NCI-H510A treated with DMSO at 0.1 percent for 48 hours (cell line): ENCODE measurements at places on chromosomes 12 and 14.

GRCh38 chr12:5499566-5500330, 67.8 kb downstream of the NTF3 start:
- no peak for DNase-seq

- no peak for DNase-seq
Observed at GRCh38 chr12:94687891-94688290, 37.5 kb upstream of the TMCC3 start.

DNA sequence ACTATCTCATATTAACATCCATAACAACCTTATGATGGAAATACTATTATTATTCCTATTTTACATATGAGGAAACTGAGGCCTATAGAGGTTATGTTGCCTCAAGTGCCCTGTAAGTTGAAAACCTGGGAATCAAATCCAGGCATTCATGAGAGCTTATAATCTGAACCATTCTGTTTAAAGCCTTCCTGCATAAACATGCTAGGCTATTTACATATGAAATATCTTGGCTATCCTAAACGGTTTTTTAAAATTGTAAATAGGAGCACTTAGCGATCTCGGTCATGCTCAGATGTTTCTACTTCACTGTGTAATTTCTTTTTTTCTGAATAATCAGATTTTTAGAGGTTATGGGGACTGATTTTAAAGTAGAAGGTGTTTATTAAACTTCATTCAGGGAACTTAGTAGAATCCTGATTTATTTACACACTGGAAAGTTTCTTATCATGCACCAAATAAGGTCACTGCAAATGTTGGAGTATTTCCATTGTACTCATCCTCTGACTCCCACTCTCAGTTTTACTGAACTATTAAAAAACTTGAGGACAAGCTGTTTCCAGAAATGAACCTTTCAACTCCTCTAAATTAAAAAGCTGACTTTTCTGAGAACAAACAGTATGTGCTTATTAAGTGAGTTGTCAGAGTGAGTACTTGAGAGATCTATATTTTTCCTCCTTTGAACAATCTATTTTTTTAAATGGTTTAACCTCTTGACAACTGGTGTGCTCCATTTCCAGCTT, 141.7 kb downstream of the PIK3C2G start:
- DNase-seq = no peak

- no peak for DNase-seq
Observed at GRCh38 chr12:30828686-30829085, 73.9 kb upstream of the CAPRIN2 start.

DNA sequence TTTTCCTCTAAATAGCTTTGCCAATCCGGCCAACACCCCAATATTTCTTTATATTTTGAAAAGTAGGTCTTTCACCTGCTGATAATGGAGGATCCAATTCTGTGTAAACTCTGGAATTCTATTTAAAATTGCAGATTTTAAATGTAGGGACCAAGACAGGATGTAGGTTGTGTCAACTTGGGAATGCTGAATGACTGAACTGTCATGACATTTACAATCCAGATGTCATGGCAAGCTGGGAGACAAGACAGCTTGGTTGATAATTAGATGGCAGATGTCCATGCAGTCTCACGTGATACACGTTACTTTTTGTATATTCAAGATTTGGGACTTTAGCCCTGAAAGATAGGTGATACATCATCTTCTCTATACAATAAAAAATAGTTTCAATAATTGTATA, 477.2 kb downstream of the DIO2 start:
- DNase-seq = no peak

DNA sequence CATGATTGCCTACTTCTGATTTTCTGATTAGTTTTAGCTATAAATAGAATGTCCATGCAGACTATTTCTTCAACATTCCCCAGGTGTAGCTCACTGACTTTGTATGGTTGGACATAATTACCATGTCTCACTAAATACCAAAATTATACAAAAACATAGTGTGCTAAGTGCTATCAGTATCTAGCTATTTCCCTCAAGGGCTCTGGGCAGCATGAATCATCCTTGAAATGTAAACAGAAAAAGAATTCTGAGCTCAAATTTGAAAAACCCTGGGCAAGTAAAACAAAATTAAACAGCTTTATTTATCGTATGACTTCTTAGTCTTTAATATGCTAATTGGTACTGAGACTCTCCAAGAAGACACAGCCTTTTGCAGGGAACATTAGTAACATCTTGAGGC, 82.9 kb downstream of the SPATA7 start:
- no peak for DNase-seq

GRCh38 chr12:86735072-86735471, 478.9 kb upstream of the MGAT4C start:
- DNase-seq = no peak

DNA sequence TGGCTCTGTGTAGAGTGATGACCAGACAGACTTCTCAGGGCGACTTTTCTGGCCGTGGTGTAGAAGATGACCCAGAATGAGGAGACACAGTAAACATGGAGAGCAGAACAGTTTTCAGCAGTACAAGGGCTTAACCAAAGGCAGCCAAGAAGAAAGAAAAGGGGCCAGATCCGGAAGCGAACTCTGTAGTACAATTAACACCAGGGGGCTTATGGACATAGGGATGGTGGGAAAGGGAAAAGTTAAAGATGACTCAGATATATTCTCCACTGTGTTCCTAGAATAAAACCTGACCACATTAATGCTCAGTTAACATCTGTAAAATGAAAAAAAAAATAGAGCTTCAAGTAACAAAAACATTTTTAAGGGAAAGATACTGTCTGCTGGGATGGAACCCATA, 60.2 kb downstream of the LGR5 start:
- no peak for DNase-seq
